ENCODE measurements at places on chromosomes 5 and 9.
A peak's percentile ranks its signal among the peaks of the same experiment; 100 is the strongest.

GRCh38 chr5:54307583-54307982 is 2.8 kb downstream of the ARL15 start:
- no peak for DNase-seq

GRCh38 chr5:1666221-1666620 is 133.4 kb downstream of the MRPL36 start:
- DNase-seq, result no peak

GRCh38 chr5:148972396-148972795 is 90.5 kb downstream of the SH3TC2 start:
- DNase-seq, result no peak

- DNase-seq, result no peak
Measured at GRCh38 chr9:78115073-78115472, 83.5 kb upstream of the GNAQ start.

DNA sequence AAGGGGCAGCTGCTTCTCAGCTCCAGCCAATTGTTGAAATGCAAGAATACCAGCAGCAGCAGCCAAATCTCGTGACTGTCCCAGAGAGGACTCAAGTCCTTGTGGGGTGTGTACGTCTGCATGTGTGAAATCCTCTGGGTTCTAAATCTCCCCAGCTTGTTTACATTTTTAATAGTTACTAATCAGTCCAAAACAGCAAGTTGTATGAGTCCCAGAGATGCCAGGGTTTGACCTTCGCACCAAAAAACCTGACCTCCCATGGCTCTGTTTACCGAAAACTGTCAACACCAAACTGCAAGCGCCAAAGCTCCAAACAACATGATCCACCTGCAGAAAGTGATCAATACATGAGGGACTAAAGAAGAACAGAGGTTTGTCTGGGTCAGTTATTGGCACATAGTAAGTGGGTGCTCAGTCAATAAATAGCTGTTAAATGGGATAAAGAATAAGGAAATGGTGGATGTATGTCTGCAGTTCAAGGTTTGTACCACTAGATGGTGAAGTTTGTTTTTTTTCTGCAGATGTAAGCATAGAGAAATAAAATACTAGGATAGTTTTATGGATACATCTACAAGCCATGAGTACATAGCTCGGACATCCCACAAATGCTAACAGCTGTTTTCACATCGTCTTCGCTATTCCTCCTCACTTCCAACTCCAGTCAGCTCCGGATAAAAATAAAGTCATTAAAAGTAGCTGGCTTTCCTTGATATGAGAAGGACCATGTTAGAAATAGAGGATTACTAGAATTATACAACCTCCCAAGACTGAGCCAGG is 85.3 kb upstream of the ADRB2 start:
- no peak for DNase-seq

- DNase-seq, result no peak
Measured at GRCh38 chr9:109950710-109951443, 170.9 kb downstream of the PALM2AKAP2 start.

DNA sequence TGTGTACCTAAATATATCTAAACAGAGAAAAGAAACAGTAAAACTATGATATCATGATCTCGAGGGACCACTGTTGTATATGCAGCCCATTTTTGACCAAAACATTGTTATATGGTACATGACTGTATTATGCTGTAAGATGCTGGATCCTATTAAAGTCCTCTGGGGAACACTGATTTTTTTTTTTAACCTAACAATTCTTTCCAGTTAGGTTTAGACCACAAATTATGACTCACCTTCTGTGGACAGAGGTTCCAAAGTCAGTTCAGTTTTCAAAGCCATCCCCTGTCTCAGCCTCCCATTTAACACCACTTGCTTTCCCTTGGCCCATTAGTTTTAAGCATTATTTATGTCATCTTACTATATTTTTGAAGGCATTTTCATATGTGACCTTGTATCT is 27.1 kb downstream of the TRMO start:
- DNase-seq, result no peak

- DNase-seq, result no peak
Measured at GRCh38 chr9:34638138-34638445, 505 bp upstream of the SIGMAR1 start.

- no peak for DNase-seq
Measured at GRCh38 chr9:22446950-22447617, 460 bp downstream of the DMRTA1 start.

DNA sequence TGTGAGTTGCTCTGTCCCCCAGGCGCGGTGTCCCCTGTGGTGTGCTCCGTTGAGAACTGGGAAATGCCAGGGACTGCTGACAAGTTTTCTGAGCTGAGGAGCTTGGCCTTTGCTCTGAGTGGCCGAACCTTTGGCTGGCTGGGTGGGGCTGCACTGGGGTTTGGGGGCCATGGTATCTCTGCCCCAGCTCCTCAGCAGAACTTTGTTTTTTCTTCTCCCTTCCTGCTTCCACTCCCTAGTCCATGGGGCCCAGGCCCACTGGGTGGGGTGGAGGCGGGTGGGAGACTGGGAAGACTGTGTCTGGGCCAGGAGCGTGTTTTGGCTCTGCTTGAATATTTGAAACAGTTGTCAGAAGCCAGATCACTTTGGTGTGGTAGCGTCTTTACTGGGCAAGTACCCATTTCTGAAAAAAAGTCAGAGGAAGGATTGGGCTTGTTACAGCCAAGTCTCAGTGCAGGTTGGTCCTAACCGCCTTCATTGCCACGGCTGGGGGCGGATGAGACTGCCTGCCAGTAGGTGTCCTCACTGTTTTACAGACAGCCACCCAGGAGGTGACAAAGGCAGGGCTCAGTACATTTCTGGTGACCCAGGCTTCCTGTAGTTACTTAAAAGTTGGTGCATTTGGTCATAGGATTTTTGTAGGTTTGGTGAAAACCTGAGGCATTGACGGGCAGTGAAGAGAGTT is 92.7 kb downstream of the DAB2IP start:
- peak; percentile 33 for DNase-seq

DNA sequence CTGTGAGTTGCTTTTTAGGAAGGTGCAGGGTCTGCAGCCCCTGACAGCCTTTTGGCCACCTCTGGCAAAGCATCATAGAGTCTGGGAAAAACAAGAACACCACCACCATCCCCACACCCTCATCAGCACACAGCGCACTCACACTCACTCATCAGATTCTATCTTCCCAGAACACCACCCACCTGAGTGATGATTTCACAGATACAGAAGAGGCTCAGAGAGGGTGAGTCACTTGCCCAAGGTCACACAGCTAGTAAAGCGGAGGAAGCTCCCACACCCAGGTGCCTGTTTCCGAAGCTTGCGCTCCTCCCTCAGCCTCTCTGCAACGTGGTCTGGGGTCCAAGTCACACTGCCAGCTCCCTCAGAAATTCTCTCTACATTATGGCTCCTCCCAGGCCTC is 41.8 kb upstream of the HRH2 start:
- DNase-seq, result no peak

GRCh38 chr5:22649074-22649473 is 204.1 kb downstream of the CDH12 start:
- DNase-seq, result no peak

GRCh38 chr5:172502410-172502809 is 48.1 kb upstream of the SH3PXD2B start:
- no peak for DNase-seq

GRCh38 chr9:72554221-72554641 is 32.8 kb downstream of the TMC1 start:
- DNase-seq, result no peak

DNA sequence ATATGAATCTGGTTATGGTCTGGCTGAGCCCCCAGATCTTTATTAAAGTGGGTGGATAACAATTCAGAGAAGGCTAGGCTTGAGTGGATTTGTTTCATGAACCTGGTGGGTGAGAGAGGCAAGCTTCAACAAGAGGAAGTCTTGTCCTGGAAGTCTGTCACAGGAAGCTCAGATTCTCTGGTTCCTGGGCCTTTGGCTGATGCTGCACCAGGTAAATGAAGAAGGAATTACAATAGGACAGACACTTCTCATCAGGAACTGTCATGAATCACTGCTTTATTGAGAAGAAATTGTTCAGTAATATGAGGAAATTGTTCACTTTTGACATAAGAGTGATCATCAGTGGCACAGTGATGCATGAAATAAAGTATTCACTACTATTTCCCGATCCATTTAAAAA is 167.6 kb upstream of the ELL2 start:
- DNase-seq, result no peak

DNA sequence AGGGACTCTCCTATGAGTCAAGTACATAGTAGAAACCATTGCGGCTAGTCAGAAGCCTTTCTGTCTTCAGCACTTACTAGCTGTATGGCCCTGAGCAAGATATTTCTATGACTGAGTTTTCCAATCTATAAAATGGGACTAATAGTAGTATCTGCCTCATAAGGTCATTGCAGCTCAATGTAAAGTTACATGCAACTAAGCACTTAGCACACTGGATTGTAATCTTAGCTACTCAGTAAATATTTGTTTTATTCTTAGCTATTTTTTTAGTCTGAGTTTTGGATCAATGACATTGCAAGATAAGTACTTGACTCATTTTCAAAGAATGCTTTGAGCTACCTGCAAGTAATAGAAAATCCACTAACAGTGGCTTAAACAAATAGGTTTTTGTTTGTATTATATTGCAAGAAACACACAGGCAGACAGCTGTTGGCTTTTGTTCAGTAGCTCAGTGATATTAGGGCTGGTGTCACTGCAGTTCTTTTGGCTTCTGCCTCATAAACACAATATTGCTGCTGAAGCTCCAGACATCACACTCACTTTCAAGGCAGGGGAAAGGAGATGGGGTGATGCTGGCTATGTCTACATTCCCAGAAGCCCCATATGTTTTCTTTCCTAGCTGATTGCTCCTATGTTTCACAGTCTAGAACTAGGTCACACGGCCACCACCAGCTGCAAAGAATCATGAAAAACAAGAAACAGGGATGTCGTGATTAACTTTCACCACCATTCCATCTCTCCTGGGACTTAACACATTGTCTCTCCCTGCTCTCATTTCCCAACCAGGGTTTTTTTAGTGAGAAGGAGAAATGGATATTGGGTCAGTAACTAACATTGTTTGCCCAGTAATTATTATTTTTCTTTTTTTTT is 26.9 kb upstream of the FAT2 start:
- no peak for DNase-seq

DNA sequence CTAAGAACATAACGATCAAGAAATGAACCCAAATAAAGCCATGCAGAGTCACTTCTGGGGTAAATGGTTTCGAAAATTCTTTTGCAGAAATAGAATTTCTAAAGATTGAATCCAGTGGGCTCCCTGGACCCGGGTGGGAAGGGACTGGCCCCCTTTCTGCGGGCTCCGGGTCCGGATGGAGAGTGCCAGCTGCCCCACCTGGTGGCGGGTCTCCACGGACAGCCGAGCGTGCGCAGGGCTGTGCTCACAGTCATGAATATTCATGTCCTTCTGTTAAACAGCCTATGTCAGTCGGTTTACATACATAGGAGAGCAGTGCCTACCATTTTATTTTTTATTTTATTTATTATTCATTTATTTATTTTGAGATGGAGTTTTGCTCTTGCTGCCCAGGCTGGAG is 4.7 kb upstream of the PPP1R26 start:
- no peak for DNase-seq

- peak; percentile 77 for DNase-seq
Measured at GRCh38 chr5:150138551-150139265, 16.9 kb downstream of the PDGFRB start.

DNA sequence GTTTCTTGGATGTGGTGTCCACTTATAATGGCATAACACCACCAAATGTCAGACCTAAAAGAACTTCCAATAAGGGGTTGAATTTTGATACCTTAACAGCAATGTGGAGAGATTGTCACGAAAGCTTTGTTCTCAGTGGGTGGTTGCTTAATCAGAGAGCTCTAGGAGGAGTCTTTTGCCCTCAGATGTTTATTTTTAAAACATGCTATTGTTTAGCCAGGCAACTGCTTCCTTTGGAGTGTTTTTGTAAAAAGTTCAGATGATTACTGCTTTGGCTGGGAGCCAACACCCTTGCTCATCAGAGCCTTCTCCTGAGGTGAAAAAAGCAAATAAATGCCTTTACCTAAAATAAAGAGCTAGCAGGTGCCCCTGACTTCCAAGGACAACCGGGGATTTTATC is 65.0 kb downstream of the SLC1A1 start:
- DNase-seq, result no peak

GRCh38 chr5:41831155-41831554 is 39.1 kb downstream of the OXCT1 start:
- DNase-seq, result no peak

DNA sequence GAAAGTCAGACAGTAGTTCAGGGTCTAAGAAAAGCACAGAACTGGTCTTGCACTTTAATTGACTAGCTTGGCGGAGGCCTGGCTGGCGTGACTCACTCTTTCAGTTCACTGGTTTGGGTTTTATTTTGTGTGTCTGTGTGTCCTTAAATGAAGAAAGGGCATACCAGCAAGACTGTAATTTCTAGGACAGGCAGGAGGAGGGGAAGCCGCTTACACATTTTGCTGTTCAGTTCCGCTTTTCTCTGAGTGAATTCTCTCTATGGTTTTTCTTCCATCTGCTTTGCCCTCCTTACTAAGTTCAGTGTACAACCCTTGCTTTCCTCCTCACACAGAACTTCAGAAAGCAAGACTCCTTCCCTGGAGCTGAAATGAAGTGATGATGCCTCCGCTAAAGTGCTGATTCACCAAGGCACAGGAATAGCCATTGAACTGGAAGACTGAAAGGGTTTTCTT is 150.8 kb downstream of the MEF2C start:
- DNase-seq, result peak; percentile 4

DNA sequence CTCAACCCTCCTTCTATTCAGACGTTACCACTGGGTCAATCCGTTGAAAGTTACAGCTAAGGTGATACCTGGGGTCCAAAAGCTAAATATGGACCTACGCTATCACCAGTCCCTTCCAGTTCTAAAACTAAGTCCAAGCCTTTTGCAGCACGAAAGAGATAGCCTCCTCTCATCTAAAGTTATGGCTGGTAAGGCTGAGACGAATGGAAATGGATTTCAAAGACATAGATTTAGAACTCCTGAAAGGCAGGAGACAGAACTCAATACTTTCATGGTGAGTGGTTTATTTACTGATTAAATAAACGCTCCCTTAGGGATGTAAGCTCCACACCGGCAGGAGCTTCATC is 751 bp upstream of the RIC1 start:
- no peak for DNase-seq

DNA sequence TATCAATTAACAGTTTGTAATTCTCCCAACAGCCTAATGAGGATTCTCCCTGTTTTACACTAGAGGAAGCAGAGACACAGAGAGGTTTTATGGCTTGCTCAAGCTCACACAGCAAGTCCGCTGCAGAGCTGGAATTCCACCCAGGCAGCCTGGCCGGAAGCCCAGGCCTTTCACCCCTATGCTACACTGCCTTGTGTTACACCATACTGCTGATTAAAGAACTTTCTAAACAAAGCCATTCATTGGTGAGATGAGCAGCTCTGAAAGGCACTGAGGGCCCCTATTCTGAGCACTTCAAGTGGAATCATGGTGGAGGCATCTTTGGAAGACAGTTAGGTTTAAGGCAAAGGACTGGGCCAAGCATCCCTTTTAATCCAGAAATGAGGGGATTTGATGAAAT is 14.7 kb upstream of the LARP1 start:
- no peak for DNase-seq

GRCh38 chr9:36276781-36277181 is 18.5 kb upstream of the GNE start:
- no peak for DNase-seq
